ENCODE measurements at places on chromosomes 5 and 9. TPM values are rescaled to one million over a fixed set of nuclear protein-coding genes. Genes with fewer than 3 reads are reported as not detected.

ZNF462 gene
- 22.1 TPM for total RNA-seq

IL3 gene
- total RNA-seq = not detected

ANKRD34B gene
- total RNA-seq = under 0.01 TPM

PCDHB3 gene
- 2.5 TPM for total RNA-seq

TENT4A gene
- total RNA-seq = 18.7 TPM

PCDHA7 gene
- 0.65 TPM for total RNA-seq

TLE1 gene
- 43.8 TPM for total RNA-seq

PCDHGA5 gene
- 4.5 TPM for total RNA-seq

OMD gene
- total RNA-seq = 2.1 TPM

SLC1A3 gene
- total RNA-seq = 72.3 TPM

CAMK4 gene
- total RNA-seq = 1.4 TPM

RNF183 gene
- total RNA-seq = 0.38 TPM

RMI1 gene
- 4.0 TPM for total RNA-seq

ADGRD2 gene
- not detected for total RNA-seq

GFRA3 gene
- total RNA-seq = 0.32 TPM

IL5 gene
- total RNA-seq = not detected

GARIN3 gene
- not detected for total RNA-seq

CYLC2 gene
- total RNA-seq = not detected

PLCXD3 gene
- 69.5 TPM for total RNA-seq

CDX1 gene
- total RNA-seq = 0.77 TPM

TLR4 gene
- 6.3 TPM for total RNA-seq

SCGB3A2 gene
- 0.47 TPM for total RNA-seq

SLC4A9 gene
- total RNA-seq = 0.13 TPM

EPB41L4B gene
- total RNA-seq = 15.3 TPM

TPM2 gene
- 431 TPM for total RNA-seq

BAAT gene
- not detected for total RNA-seq

ARHGEF39 gene
- total RNA-seq = 1.4 TPM

KIF4B gene
- not detected for total RNA-seq

UAP1L1 gene
- total RNA-seq = 2.0 TPM

CDH6 gene
- 0.83 TPM for total RNA-seq

RANBP17 gene
- 7.3 TPM for total RNA-seq

NUTM2G gene
- total RNA-seq = not detected

ADGRV1 gene
- 0.74 TPM for total RNA-seq

DIPK1B gene
- 23.4 TPM for total RNA-seq

Measured in ovary (tissue), 10 donors.